ENCODE measurements at places on chromosomes 16 and 17.

DNA sequence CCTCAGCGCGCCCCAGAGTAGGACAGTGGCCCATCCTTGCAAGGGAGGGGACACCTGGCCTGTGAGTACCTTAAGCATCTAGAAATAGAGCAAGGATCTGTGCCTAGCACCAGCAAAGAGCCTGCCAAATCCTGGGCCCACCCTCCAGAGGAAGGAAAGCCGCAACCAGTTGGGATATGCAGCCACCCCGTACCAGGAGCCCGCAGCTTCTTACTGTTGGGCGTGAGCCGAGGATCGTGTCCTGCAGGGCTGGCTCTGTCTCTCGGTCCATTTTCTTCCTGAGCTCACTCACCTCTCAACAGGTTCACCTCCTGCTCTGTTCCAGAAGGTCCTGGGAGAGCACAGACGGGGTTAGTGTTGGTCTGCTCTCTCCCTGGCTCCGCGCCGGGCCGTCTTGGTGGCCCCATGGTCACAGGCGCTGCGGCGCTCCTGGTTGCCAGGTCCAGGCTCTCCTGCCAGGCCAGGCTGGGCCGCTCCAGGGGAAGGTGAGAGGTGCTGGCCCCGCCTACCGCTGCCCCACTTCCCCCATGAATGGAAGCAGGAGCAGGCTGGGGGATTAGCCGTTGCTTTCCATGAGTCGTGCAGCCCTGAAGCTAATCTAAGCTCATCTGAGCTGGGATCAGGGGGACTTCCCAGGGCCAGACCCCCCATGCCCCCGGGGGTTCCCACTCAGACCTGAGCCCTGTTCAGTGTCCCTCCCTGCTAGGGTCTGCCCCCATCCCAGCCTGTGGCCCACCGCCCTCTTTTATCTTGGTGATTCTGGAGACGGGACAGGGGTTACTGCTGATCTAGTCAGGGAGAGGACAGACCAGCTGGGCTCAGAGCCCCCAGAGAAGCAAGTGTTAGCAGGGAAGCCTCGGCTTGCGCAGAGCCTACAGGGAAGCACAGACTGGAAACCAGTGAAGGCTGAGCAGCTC lies 12.7 kb downstream of the ENDOV start:
- no peak for DNase-seq

- DNase-seq: no peak
Measured at GRCh38 chr17:37142294-37142896, 193.6 kb downstream of the AATF start.

DNA sequence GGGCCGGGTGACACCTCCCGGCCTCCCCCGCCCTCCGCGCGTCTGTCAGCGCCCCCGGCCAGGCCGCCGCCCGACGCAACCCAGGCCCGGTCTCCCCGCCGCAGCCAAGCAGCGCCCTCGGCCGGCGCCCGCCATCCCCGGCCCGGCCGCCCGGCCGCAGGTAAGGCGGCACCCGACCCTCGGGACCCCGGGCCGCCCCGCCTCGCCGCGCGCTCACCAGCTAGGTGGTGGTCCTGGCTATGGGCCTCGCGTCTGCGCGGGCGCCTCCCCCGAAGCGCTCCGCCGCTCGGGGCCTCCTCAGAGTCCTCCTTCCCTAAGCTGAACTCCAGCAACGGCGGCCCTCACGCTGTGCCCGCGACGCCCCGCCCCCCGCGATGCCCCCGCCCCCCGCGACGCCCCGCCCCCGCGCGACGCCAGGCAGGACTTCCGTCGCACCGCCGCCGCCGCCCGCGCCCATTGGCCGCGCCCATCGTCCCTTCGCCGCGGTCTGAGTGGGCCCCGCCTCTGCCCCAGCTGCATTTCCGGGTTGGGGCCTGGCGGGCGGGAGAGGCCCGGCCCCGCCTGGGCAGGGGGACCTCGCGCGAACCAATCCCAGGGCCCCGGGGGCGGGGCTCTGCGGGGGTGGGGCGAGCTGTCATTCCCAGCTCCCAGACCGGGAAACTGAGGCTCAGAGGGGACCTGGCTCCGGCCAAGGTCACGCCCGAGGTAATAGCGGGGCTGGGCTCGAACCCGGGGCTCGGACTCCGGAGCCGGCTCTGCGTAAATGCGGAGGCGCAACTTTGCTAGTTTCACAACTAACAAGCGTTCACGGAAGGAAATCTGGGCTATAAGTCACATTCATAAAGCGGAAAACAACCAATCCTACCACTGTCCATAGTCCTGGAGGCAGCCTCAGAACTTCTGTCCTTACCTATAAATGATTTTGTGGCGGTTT lies 9.0 kb upstream of the KCTD5 start:
- peak; percentile 97 for DNase-seq

DNA sequence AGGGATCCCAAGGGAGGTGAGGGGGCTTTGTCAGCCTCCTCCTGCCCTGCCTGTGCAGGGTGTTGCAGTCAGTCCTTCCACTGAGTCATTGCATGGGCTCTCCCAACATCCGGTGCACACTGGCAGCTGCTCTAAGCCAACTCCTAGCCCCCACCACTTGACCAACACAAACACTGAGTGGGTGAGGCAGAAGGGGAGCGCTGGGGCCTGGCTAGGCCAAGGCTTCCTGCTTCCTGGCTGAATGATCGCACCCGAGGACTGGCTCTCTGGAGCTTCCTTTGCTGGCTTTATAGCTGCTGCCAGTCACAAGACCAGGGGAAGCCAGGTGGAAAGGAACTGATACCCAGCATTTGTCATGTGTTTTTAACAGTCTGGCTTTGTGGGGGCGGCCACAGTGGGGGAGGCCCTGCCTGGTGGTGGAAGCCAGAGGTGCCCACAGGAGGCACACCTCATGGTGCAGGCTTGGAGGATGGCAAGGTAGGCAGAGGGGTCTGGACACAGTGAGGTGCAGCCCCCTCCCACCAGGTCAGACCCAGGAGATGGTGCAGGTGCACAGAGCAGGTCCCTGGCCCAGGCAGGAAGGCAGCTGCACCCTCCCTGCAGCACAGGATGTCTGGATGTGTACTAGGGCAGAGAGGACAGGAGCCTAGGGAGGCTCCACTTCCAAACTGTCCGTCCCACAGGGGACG lies 6.8 kb downstream of the MPG start:
- peak; percentile 95 for DNase-seq

DNA sequence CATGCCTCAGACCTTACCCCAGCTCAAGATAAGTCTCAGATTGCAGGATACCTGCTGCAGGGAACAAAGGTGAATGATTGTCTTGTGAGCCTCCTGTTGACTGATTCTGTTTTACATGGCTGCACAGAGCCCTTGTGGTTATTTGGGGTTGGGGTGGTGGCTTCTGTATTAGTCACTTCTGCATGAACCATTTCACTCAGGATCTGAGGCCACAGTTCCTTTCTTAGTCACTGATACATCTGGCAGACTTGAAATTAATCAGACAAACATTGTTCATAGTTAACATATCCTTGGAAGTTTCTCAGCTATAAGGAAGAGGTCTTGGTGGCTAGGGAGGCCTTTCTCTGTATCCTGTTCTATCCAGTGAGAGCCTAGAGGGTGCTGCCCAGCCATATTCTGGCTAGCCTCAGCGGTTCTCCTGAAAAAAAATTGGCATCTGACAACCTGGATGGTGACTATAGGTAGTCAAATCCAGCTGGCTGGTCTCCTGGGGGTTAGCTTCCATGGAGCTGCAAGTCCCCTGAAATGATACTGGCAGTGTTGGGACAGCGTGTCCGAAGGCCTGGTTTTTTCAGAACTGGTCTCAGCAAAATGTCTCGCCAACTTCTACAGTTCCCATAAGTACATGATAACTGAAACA lies 8.4 kb upstream of the PLK1 start:
- DNase-seq: peak; percentile 70

DNA sequence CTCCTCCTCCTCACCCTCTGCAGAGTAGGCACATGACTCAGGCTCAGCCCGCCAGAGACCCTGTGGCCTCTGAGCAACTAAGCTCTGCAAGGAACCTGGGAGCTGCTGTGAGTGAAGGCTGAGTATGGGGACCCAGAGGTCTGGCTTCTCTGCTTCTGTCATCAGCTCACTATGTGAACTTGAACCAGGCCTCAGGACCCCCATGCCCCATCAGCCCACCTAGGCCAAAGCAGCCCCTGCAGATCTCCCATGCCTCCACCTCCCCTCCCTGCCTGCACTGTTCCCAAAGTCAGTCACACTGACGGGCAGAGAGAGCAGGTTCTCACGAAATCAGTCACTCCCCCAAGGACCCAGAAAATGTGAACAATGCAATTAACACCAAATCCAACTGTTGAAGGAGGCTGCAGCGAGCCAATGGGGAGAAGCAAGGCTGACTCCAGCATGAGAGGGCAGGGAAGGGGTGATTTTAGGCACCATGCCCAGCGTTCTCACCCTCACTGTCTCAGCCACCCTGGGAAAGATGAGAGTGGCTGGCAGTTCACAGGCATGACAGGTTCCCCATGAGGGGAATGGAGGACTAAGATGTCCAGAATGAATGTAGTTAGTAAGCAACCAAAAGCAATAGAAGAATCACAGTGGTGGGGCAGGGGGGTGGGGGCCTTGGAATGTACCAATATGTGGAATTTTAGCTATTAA lies 60.6 kb downstream of the BEAN1 start:
- DNase-seq: no peak

DNA sequence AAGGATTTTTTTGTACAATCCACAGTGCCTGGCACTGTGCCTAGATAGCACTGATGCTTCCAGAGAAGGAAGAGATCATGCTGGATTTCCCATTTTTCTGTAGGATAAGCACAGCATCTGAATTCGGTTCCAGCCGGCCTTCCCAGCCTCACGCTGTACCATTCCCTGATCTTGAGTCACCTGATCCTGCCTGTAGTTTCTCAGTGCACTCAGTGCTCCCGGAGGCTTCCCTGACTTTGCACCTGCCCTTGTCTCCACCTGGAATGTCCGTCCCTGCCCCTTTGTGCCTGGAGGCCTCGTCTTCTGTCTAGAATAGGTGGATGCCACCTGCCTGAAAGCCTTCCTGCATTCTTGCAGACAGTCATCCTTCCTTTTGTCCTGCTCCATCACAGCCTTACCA lies 179.9 kb downstream of the CCDC182 start:
- no peak for DNase-seq

DNA sequence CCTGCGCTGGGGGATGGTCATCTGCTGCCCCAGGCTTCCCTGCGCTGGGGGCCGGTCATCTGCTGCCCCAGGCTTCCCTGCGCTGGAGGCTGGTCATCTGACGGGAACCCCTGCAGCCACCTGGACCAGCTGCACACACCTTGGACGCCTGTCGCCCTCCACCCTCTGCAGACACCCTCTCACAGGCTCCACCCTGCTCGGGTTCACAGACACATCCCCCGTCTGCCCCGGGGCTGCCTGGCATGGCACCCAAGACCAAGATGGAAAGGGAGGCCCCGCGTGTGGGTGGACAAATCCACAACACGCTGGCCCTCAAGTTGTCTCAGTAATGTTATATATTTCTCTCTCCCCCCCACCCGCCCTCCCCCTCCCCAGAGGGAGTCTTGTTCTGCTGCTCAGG lies 89.6 kb downstream of the ANKRD11 start:
- DNase-seq: no peak

GRCh38 chr17:76278952-76279741 lies 14.0 kb downstream of the UBALD2 start:
- DNase-seq: peak; percentile 93

DNA sequence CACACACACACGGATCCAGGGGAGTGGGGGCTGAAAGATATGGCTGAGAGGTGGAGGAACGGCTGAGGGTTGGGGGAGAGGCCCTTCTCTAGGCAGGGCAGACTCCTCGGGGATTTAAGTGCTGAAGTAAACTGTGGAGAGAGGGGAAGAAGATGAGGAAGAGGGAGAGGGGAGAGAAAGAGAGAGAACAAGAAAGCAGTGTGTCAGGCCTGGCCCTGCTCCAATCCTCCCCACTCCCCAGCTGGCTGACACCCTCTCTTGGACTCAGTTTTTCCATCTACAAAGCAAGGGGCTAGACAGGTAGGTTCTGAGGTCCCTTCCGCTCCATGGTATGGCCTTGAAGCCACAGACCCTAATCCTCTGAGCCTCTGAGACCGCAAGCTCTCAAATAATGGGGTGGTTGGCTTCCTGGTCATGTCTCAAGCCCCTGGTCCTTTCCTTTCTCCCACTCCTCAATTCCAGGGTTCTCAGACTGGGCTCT lies 2.0 kb downstream of the VAMP2 start:
- no peak for DNase-seq

DNA sequence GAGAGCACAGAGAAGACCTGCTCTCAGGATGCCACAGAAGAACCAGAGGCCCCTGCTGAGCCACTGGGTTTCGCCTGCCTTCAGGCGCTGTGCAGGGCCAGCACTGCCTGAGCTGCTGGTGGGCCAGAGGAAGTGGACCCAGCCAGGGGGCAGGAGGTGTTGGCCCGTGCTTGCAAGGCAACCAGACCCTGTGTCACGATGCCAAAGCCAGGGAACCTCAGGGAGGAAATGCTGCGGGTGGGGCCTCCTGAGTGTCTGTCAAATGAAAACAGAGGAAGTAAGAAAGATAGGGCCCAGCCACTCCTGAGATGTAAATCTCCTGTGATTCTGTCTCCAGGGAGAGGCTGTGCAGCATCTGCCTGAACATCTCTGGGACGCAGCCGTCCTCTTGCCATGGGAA lies 58.1 kb upstream of the ADORA2B start:
- DNase-seq: no peak

GRCh38 chr17:79114458-79115301 lies 40.1 kb downstream of the ENGASE start:
- DNase-seq: no peak

DNA sequence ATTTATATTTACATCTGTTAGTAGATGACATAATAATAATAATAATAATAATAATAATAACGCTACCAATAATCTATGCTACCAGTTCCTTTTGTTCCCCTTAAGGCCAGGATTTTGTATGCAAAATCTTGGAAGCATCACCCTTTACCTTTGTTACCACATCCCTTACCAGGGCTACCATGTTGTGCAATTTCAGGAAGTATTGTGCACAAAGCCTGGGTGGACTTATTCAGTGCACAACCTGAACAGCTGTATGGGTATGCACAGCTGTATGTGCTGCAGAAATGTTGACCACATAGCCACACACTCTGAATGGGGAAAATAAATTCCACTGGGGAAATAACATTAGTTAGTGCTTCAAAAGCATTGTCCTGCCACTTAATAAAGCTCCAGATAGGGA lies 19.9 kb upstream of the CALB2 start:
- no peak for DNase-seq
